H54 (cell line): ENCODE measurements at places on chromosomes 12 and 14.

GRCh38 chr14:89965839-89966238 lies 10.1 kb downstream of the TDP1 start:
- DNase-seq: no peak

DNA sequence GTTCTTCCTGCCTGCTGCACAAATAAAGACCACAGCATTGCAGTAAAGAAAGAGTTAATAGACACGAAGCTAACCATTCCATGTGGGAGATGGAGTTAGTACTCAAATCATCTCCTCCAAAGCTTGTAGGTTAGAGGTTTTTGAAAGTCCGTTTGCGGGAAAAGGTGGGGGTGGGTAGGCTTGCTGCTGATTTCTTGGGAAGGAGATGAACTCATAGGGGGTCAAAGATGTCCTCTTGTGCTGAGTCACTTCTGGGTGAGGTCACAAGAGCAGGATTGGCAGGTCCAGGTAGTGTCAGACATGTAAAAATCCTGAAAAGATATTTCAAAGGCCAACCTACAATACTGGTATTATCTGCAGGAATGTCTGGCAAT lies 66.4 kb downstream of the PTHLH start:
- DNase-seq: no peak

GRCh38 chr12:104502217-104502616 lies 45.5 kb downstream of the CHST11 start:
- DNase-seq: no peak

DNA sequence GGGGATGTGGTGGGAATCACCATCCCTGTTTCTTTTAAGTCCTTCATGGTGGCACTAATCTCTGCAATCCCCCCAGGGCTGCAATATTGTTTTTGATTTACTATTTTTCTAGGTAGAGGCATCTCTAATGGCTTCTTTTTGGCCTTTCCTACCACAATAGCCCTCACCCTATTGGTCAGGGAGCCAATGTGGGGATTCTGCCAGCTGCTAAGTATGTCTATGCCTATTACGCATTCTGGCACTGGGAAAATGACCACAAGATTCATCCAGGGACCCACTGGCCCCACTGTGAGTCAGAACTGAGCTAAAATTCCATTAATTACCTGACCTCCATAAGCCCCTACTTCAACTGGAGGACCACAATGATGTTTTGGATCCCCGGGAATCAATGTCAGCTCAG lies 15.9 kb upstream of the GLIPR1L2 start:
- no peak for DNase-seq

DNA sequence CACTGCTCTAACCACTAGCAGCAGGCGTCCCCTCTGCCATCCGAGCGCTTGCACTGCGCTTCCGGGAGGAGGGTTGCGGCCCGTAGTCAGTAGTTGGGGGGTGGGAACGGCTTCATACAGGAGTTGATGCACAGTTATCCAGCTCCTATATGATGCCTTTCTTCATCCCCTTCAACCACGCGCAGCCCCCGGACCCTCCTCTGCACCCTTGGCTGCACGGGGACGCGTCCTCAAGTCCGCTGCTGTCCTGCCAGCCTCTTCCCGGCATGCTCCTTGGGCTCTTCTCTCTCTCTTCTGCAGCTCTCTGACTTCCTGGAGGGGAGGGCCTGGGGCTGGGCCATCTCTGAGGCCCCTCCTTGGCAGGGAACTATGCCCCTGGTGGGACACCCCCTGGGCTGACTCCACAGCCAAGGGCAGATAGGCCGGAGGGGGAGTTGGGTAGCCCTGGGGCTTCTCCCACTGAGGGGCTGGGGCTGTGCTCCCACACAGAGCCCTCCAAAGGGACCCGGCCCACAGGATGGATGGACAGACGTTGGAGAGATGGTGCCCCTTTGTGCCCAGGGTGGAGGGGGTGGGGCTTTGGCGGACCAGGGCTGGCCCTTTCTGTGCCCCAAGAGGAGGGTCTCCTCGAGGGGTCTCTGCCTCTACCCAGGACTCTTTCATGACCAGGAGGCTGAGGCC lies 29.0 kb downstream of the RTL1 start:
- no peak for DNase-seq

DNA sequence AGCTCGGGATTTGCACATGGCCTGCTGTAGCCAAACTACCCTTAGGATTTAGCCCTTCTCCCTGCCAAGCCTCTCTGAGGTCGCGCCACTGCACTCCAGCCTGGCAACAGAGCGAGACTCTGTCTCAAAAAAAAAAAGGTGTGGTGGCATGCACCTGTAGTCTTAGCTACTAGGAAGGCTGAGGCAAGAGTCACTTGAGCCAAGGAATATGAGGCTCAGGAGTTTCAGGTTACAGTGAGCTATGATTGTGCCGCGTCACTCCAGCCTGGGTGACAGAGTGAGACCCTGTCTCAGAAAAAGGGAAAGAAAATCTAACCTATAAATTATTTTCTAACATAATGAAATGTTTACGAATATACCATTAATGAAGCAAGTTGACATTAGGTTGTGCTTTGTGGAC lies 29.7 kb downstream of the ESRRB start:
- no peak for DNase-seq

DNA sequence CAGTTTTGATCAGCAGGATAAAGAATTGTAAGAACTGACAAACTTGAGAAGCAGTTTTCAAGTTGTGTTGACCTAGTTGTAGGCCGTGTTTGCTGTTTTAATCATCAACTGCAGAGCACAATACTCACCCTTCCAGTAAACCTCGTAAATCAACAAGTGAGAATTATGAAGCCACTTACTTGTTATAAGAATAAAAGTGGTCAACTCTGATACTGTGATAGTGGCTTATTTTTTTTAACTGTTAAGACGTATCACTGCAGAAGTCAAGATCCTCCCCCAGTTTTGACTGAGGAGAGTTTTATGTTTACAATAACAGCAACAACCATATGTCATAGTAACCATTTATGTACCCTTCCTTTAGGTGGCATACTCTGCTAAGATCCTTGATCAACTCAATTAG lies 100.8 kb upstream of the DACT1 start:
- no peak for DNase-seq

- no peak for DNase-seq
Measured at GRCh38 chr14:70842851-70843462, 33.6 kb upstream of the MAP3K9 start.

DNA sequence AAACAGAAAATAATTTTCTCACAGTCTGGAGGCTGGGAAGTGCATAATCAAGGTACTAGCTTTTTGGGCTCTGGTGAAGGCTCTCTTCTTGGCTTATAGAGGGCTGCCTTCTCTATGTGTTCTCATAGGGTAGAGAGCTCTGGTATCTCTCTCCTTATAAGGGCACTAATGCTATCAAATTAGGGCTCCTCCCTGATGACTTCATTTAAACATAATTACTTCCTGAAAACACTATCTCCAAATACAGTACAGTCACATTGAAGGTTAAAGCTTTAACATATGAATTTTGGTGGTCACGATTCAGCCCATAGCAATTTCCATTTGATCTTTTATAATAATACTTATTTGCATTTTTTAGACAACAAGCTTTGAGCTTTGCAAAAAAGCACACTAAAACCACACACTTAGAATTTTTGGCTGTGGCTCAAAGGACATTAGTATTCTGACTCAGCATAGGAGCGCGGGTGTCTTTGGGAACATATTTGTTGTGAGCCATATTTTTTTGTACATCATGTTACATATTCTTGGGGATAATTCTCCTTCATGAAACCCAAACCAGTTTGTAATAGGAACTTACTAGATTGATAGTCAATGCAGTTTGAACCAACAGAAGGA lies 808.1 kb upstream of the FBXO33 start:
- no peak for DNase-seq

- DNase-seq: no peak
Measured at GRCh38 chr12:118633071-118633470, 256.7 kb downstream of the SUDS3 start.

DNA sequence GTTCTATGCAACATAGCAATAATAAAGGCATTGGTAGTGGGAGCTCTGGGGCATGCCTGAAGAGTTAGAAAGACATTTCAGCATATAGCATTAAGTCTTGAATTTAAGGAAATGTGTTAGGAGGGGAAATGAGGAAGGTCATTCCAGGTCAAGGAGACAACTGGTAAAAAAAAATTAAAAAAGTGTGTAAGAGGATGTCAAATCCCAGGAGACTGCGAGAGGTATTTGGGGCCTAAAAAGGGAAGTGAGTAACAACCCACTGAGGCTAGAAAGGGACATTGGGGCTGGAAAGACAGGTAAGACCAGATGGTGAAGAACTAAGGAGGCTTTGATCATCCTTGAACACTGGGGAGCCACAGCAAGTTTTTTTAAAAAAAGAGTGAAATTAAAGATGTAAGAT lies 152.9 kb downstream of the SLC25A21 start:
- DNase-seq: no peak

GRCh38 chr12:58395470-58395869 lies 454.1 kb downstream of the ATP23 start:
- peak; percentile 13 for DNase-seq

DNA sequence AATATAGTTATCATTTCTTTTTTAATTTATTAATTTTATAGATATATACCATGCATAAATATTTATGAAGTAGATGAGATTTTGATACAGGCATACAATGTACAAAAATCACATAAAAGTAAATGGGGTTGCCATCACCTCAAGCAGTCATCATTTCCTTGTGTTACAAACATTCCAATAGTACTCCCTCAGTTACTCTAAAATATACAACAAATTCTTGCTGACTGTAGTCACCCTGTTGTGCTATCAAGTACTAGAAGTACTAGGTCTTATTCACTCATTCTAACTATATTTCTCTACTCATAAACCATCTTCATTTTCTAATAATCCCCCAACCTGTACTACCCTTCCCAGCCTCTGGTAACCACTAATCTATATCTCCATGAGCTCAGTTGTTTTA lies 432.6 kb upstream of the SYT1 start:
- no peak for DNase-seq

DNA sequence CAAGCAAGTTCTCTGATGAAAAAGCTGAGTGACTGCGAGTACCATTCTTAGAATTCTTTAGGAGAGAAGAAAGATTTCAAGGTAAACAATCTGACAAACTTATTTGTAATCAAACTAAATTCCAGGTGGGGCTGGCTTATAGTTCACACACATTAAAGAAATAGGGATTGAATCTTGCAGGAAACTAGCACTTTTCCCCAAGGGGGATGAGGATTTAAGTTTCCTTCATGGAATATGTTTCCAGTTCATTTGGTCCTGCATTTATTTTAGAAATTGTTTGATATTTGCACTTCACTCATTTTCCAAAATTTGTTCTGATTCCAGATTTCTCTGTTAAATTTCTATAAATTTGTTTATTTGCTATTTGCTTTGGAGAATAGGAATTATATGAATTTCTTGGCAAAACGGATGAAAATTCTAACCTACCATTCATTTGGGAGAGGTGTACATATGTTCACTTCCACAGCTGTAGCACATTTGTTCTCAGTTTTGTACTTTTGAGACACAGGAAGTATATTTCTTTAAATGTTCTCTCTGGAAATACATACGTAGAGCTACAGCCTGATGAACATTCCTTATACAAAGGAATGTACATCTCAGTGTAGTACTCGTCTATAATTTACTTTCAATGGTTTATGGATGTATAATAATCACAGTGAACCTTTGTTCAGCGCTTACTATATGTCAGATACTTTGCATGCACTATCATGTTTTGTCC lies 145.5 kb downstream of the AKAP6 start:
- DNase-seq: no peak

DNA sequence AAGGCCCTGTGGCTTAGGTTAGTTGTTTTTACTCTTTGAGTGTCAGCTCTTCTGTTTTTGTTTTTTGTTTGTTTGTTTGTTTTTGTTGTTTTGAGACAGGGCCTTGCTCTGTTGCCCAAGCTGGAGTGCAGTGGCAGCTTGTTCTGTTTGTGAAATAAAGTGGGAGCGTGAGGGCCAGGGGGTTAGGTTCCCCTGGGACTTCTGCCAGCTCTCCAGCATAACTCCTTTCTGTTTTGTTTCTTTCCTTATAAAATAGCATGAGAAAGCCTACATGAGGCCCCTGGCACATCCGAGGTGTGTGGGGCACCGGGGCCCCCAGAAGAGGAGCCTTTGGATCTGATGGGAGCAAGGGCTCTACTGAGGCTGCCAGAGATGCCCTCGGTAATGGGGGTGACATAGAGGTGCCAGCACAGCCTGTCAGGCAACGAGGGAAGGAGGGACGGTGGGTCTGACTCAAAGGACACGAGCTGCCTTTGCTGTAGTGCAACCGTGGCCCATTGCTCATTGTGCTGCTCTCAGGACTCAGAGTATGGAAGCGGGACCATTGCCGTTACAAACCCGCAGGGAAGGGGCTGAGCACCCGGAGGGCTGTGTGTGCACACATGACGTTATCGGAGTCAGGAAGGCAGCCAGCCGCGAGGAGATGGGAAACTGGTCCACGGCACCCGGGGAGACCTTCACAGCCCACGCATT lies 9.1 kb upstream of the SERPINA11 start:
- no peak for DNase-seq

DNA sequence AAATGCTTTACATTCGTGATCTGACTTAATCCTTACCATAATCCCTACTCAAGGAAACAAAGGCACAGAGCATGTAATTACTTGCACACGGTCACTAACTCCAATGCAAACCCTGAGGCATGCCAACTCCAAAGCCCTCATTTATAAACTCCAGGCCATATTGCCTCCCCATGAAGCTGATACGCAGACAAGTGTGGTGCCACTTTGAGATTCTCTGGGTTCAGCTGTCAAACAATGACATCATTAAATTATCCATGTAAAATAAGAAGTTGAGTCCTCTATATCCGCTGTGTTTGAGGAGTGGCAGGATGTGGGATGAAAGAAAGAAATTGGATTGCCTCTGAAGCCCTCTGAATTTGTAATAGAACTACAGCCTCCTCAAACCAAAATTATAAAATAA lies 62.8 kb downstream of the ANO4 start:
- DNase-seq: no peak

- DNase-seq: no peak
Measured at GRCh38 chr12:128269181-128269591, 2.2 kb downstream of the TMEM132C start.

GRCh38 chr12:108720757-108721514 lies 10.4 kb downstream of the CORO1C start:
- no peak for DNase-seq

- DNase-seq: no peak
Measured at GRCh38 chr12:26017484-26018211, 59.2 kb downstream of the RASSF8 start.

DNA sequence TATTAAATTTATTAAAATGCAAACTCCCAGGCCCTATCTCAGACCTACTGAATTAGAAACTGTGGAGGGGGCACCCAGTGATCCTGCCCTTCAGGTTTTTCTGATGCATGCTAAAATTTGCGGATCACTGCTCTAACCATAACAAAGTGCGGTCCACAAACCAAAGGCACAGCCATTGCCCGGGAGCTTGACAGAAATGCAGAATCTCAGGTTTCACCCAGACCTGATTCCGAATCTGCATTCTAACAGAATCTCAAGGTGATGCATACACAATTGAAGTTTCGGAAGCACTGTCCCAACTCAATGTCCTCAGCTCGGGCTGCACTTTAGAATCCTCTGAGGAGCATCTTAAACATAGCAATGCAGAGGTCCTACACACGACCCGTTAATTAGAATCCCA lies 46.0 kb downstream of the ZFYVE1 start:
- DNase-seq: no peak
